Fibroblast of skin of left biceps (primary cell): ENCODE measurements at places on chromosomes 5 and 9.
A peak's percentile ranks its signal among the peaks of the same experiment; 100 is the strongest.

DNA sequence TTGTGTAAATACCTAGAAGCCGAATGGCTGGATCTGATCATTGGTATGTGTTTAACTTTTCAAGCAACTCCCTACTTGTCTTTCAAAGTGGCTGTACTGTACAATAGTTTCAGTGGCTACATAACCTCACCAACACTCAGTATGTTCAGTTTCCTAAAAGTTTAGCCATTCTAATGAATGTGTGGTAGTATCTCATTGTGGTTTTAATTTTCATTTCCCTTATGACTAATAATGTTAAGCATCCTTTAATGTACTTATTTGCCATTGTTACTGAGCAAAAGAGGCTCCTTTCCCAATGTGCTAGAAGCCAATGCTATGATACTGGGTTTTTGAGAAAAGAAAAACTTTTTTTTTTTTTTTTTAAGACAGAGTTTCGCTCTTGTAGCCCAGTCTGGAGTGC is 27.8 kb upstream of the ALDOB start:
- DNase-seq: peak; percentile 36

GRCh38 chr5:146378986-146379385 is 40.3 kb downstream of the POU4F3 start:
- no peak for DNase-seq

DNA sequence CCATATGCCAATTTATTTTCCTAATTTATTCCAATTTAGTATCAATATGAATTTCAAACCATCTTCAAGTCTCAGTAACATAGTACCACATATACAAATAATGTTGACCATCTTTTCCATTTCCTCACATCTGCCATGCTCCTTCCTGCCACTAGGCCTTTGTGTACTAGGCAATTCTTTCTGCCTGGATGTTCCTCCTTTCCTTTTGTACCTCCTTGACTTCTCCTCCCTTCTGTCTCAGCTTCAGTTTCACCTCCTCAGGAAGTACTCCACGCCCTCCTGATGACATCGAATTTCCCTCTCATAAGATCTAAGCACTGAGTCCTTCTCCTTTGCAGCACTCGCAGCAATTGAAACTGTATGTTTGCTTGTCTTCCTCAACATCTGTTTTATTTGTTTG is 53.9 kb downstream of the MEF2C start:
- DNase-seq: no peak

DNA sequence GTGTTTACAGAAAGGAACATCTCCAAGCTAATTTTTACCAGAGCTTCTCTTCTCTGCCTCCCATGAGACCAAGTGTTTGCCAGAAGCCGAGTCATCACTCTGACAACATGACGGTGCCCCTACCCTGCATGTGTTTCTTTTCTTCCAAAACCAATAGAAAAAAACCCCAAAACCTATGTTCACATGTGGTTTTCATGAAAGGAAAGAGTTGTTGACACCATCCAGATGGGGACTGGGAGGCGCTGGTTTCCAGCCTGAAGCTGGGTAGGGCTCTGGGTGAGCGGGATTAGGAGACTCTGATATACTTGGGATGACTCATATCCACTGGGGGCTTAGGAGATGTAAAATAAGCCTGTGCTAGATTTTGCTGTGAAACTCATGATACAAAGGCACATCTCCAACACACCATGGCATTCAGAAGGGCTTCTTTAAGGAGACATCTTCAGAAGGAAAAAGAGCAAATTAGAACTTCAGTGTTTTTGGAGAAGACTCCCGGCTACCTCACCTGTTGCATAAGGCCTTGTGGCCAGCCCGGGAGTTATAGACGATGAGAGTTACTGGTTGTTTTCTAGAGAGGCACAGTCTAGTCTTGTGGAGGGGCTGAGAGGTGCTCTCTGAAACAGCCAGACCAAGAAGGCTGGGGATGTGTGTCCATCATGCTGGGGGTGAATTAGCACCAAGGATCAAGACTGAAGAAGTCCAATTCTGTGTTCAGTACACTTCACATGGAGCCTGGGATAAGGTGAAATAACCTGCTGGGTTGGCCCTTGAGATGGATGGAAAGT is 108.9 kb upstream of the LHFPL2 start:
- DNase-seq: peak; percentile 94

DNA sequence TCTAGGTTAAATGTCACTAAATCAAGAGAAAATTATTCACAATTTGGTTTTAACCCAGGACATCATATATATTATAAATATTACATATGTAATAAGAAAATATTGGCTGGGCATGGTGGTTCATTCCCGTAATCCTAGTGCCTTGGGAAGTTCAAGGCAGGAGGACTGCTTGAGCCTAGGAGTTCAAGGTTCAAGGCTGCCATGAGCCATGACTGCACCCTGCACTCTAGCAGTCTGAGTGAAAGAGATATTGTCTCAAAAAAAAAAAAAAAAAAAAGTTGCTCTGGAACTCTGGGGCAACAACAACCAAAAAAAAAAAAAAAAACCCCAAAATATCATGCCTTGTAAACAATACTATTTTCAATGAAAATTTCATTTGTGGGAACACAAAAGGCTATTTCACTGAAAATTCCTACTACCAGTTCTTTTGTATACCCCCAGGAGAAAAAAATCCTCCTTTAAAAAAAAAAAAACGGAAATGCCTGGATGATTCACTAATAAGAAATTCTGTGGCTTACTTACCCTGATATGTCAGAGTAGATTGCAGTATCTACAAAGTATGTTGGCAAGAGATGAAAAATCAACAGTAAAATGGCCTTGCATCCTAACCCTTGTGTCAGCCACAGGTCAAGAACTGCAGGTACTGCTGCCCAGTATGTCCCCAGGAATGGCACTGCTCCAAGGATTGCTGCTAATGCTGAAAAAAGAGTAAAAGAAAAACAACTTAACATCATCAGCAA is 22.6 kb upstream of the CTNNAL1 start:
- DNase-seq: peak; percentile 68

DNA sequence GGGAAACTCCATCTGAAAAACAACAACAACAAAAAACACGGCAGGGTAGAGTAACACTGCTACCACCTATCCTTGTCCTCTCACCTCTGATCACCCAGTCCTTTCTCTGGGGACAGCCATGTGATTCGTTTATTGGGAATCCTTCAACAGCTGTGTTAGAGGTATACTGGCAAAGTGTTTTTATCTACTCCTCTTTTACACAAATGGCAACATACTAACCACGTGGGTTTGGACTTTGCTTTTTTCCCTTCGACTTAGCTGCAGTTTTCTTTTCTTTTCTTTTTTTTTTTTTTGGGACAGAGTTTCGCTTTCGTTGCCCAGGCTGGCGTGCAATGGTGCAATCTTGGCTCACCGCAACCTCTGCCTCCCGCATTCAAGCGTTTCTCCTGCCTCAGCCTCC is 11.2 kb upstream of the SET start:
- no peak for DNase-seq

- DNase-seq: no peak
Observed at GRCh38 chr5:11851416-11851815, 52.8 kb downstream of the CTNND2 start.

DNA sequence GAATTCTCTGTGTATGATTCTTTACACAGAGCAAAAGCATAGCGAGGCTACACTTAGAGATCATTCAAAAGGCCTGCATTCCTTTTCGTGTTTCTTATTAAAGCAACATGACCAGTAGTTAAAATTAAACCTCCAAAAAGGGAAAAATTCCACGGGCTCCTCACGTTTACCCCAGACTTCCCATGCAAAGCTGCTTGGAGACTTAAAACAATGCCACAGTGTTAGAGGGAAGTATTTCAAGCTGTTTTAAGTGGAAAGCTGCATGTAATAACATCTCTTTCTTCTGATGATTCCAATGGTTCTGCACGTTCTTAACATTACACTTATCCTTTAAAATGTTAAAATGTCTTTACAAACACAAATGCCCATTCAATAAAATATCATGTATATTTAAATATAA is 405.2 kb downstream of the SEMA5A start:
- DNase-seq: no peak

DNA sequence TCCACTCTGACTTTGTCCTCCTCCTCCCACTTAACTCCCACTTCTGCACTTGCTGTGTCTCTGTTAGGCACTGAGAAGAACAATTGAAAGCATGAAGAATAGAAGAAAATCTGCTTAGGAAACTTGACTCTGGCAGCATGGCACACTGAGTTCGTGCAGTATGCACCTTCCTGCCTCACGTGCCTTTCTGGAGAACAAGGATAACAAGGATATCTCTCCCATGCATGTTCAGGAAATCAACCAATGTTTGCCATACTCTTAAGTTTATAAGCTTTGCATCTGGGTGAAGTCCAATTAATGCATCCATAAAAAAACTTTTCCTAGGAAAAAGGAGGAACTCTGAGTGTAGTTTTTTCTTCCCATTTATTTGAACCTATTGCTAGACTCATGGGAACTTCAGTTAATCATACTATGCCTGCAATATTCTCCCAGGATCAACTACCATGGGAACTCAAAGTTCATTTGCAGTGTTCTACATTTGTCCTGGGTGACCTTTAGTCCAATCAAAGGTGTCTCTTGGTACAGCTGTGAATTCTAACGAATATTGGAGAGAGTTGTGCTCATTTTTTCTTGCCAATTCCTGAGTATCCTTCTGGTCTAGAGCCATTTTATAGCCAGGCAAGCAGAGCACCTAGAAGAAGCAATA is 227.0 kb downstream of the ENC1 start:
- no peak for DNase-seq

DNA sequence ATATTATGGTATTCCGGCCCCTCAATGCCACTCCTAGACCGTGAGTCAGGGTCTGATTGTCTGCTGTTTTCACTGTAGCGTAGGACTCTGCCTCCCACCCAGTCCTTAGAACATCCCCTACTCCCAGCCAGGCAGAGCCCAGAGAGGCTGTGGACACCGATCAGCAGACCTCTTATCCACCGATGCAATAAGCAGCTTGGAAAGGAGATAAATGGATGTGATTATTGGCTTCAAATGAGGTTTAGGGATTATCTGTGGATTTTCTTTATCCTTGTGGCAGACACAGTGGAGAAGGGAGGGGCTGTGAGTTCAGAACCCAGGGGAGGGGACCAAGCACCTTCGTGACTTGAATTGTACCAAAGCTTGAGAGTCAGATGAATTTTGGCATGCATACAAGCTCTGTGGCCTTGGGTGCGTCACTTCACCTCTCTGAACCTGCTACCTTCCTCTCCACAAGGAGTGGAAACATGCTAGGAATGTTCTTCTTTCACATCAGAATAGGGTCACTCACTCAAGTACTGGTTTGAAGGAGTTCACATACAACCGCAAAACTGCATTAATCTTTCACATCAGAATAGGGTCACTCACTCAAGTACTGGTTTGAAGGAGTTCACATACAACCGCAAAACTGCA is 83.1 kb upstream of the CPLX2 start:
- no peak for DNase-seq

DNA sequence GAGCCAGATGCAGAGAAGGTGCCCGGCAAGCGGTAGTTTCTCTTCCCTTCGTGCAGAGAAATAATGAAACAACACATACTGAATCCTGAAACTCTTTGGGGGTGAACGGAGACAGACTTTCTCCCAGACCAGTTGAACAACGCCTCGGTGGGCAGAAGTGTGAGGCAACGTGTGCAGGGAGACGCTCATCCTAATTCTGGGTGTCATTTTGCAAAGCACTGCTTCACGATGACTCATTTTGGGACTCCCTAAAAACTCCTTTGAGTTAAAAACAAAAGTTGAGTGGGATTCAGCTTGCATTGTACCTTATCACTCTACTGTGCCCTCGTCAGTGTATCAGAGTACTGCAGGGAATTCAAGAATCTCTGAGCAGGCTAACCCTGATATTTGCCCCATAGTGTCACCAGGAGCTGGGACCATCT is 3.5 kb upstream of the NEK6 start:
- DNase-seq: no peak

DNA sequence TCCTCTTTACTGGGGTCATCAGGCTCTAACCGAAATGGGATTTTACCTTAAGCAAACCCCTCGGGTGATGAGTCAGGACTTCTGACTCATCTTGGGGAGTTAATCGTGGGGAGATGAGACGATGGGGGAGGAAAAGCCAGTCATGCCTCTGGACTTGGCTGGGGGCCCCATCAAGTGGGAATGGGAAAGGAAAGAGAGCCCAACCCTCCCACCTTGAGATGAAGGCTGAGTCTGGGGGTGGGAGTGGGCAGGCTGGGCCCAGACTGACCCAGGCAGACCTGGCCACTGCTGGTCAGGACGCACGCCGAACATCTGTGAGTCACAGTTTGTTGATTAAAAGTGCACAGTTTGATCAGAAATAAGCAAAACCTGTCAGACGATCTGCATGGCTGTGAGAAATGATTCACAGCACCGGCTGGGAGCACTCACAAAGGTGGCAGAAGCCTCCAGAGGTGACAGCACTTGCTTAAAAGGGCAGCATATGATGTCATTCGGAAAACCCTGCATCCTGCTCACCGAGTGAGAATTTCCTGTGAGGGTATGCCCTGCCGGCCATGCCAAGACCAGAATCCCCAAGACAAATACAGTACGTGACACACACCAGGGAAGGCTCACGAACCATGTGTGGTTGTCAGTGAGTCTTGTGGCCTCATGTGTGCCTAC is 50.0 kb upstream of the SLC25A51 start:
- DNase-seq: no peak

GRCh38 chr5:109506556-109506955 is 96.8 kb upstream of the PJA2 start:
- DNase-seq: no peak

DNA sequence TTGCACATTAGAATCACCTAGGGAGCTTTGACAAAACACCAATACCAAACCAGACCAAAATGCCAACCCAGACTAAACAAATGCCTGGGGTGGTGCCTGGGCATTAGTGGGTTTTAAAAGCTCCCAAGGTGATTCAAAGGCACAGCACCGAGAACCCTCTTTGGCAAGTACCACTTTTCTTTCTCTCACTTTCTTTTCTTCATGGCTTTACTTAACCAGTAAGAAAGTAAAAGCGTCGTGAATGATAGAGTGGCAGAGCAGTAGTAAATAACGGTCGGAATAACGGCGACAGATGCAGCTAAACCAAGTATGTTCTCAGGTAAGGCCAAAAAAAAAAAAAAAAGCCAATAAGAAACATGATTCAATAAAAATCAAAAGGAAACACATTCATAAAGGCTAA is 49.5 kb downstream of the ZNF608 start:
- no peak for DNase-seq

GRCh38 chr9:28056466-28056865 is 483.2 kb upstream of the C9orf72 start:
- DNase-seq: no peak

DNA sequence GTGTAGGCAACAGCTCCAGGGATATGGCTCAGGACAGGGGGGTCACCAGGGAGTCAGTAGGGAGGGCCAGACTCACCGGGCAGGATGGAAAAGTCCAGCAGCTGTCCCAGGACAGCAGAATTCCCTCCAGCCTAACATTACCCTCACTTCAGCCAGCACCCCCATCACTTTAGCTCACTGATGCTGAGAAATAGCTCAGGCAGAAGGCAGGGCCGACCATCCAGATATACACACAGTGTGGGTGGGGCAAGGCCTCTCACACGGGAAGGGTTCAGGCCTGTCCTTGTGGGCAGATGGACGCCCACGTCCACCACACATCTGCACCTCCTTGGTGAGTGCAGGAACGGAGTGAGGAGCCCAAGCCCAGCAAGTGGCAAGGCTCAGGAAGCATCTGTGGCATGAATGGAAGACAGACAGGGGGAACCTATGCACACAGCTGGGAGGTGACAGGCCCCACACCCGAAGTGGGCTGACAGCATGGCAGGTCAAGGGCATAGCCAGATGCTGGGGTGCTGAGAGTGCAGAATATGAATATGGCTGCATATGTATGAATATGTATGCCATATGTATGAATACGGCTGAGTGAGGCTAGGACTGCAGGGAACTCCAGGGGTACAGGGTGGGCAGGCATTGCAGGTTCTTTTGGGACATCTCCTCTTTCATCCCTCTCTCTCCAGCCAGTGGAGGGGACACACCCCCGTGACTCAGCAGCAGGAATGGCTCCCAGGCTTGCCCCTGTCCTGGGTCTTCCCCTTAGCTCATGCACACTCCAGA is 17.0 kb downstream of the BICD2 start:
- no peak for DNase-seq
